ENCODE measurements at places on chromosomes 3 and 15.

GRCh38 chr3:12984023-12984823 is 89.0 kb downstream of the IQSEC1 start:
- peak; percentile 9 for DNase-seq

DNA sequence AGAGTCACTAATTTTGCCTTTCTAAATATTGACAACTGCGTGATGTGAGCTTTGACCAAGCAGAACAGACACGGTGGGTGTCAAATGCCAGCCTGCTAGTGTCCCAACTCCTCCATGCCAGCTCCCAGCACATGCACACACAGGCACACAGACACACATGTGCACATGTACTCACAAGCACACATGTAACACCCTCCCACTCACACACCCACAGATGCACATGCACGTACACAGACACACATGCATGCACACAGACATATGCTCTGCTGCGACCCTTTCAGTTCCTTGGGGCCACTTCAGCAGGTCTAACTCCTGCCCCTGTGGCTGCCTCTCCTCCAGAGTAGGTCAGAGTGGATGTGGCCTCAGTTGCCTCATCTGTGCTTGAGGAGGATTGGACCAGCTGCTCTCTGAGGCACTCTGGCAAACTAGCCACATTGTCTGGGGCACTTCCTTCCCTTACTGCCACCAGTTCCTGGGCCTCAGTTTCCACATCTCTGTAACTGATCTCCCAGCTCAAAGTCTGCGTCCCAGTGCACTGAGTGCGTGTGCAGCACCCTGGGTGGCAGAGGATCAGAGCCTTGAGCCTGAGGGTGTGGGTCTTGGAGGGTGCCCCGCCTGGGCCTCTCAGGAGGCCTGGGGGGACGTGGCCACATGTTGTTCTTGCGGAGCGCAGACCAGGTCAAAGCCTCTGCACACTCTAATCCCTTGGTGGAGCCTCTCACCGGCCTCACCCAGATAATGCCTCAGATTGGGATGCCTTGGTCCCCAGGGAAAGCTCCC is 55.0 kb upstream of the PRR23E start:
- DNase-seq: no peak

GRCh38 chr15:46442901-46443590 is 808.2 kb downstream of the SQOR start:
- no peak for DNase-seq

GRCh38 chr3:118213892-118214291 is 820.8 kb downstream of the IGSF11 start:
- DNase-seq: no peak

- DNase-seq: no peak
Observed at GRCh38 chr15:41354371-41354770, 21.7 kb downstream of the NUSAP1 start.

DNA sequence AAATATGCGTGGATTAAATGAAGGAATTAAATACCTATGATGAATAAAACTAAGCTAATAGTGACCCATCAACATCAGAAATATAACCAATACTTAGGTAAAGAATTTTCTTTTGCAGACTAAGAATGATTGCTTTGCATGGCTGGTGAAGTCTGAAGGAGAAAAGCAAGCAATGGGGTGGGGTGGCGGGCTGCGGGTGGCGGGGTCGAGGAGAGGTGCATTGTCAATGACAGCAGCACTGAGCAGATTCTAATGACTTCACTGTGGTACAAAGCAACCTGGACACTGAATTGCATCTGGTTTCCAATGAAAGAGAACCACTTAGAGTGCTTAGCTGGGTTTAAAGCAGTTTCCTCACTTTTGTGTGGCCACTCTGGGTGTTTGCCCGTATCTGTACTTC is 171.5 kb upstream of the IL12A start:
- DNase-seq: peak; percentile 18

GRCh38 chr3:88896026-88896425 is 211.4 kb upstream of the EPHA3 start:
- DNase-seq: no peak

- no peak for DNase-seq
Observed at GRCh38 chr3:123733805-123734526, 149.1 kb upstream of the HACD2 start.

DNA sequence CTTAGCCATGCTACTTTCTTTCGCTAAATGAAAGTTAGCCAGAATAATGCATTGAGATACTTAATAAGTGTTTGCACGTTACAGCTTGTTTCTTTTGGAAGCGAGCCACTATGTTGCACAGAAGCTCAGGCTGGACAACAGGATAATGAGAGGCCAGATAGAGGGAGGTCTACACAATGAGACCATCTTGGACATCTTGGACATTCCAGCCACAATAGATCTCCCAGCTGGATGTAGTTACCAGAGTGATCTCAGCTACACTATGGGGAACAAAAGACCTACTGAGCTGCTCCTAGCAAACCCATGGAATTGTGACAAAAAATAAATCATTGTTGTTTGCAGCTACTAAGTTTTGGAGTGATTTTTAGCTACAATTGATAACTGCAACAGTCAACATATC is 540.1 kb upstream of the SEMA6D start:
- DNase-seq: no peak

DNA sequence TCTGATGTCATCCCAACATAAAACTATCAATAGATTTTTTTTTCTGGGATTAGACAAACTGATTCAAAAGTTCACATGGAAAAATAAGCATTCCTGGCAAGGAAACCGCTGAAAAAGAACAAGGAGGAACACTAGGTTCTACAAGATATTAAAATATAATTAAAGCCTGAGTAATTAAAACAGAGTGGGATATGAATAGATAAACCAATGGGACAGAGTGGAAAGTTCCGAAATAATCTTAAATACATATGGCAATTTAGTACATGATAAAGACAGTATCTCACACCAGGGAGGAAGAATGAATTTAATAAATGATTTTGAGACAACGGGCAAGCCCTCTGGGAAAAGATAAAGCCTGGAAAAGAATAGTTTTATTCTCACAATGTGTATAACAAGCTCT is 4.7 kb downstream of the GLDN start:
- DNase-seq: no peak

DNA sequence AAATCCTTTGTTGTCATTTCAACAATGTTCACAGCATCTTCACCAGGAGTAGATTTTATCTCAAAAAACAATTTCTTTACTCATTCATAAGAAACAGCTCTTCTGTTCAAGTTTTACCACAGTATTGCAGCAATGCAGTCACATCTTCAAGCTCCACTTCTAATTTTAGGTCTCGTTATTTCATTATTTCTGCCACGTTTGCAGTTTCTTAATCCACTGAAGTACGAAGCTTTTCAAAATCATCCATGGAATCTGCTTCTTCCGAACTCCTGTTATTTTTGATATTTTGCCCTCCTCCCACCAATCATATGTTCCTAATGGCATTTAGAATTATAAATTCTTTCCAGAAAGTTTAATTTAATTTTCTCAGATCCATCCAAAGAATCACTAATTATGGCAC is 12.6 kb upstream of the OR5K1 start:
- DNase-seq: no peak

- DNase-seq: peak; percentile 1
Observed at GRCh38 chr15:90903733-90904536, 833 bp downstream of the MAN2A2 start.

- DNase-seq: no peak
Observed at GRCh38 chr3:127682561-127682960, 9.8 kb downstream of the ABTB1 start.

DNA sequence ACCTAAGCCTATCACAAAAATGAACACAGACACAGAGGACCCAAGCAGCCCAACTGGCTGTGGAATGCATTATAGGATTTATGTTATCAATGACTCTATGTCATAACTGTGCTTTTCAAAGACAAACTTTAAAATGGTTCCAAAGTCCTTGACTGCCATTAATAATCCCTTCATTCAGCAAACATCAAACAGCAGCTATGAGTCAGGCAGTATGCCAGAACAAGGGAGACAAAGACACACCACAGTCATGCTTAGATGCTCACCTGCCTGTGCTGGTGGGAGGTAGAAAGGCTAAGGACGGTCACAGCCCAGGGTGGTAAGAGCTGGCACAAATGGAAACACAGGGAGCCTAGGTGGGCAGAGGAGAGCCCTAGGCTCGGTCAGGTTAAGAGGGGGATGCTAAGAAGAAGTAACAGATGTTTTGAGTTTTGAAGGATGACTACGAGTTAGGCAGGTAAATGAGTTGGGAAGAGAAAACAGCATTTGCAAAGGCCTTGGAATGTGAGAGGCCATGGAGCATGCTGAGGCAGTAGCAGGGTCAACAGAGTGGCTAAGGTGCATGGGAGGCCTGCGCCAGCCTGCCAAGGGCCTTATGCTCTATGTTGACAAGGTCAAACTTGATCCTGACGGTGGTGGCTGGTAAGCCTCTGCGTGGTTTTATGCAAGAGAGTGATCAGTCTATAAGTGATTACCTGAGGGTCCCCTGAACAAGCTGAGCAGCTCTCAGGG is 23.0 kb downstream of the NMNAT3 start:
- peak; percentile 86 for DNase-seq

DNA sequence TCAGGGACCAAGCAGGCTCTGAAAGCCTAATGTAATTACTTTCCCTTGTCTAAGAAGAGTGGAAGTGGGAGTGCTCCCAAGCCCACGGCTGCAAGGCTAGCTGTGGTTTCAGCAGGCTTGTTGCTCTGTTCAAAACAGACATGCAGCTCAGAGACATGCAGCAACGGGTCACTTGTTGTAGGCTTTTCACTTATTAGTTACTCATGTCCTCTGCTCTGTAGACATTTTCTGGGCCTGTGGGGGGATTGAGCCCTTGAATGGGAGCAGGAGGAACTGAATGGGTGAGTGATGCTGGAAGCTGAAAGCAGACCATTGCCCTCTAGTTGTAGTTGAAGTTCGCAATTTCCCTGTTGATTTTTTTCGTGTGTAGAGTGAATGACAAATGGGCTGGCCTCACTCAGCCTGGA is 261.9 kb upstream of the NR2E3 start:
- no peak for DNase-seq

- DNase-seq: no peak
Observed at GRCh38 chr15:50653156-50653743, 33.3 kb downstream of the TRPM7 start.

GRCh38 chr3:9727041-9727595 is 4.4 kb upstream of the BRPF1 start:
- no peak for DNase-seq

DNA sequence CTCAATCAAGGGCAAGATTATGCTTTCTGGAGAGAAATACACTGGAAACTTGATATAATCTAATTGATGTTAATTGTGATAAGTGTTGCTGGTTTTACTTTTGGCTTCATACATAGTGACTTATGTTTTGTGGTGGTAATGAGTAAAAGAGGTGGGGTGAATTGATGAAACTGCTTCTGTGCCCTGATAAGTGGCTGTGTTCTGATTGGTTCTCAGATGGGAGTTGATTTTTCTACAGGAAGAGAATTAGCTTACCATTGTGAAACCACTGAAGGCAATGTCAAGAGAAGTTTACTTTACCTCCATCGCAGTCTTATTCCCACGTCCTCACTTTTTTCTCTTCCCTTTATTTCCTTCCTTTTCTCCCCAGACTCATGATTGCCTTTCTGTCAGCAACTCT is 23.8 kb downstream of the TMEM45A start:
- DNase-seq: no peak

DNA sequence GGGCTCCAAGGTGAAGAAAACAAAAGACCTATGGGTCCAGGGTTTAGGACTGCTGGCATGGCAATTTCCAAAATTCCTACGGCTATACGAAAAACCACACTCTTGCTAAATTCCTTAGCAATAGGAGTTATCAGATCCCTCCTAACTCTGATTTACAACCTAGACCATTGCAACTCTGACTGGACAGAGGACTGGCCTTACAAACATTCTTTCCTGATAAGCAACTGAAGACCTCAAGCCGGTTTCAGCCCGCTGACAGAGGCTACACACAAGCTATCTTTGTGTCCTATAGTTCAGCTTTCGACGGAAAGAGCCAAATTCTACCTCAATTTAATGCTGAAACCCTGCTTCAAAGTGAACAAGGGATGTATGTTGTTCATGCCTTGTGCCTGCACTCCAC is 38.3 kb upstream of the AGBL1 start:
- no peak for DNase-seq

DNA sequence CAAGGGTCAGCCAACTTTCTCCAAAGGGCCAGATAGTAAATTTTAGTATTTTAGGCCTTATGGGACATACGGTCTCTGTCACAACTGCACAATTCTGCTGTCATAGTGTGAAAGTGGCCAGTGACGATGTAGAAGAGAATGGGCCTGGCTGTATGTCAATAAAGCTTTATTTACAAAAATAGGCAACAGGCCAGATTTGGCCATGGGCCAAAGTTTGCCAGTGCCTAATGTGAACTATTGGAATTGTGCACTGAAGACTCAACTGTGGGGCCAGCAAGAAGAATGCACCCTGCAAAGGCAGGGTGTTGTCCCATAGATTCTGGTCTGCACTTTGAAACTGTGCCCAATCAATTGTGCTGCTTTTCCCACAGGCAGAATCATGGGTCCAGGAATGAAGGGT is 69.4 kb upstream of the PRR23E start:
- no peak for DNase-seq

- DNase-seq: no peak
Observed at GRCh38 chr3:146159037-146159436, 1.9 kb downstream of the PLOD2 start.

Data from DMS79 treated with DMSO at 0.1 percent for 48 hours (cell line).